ENCODE measurements at places on chromosomes 2 and 18. TPM values are rescaled to one million over a fixed set of nuclear protein-coding genes. Genes with fewer than 3 reads are reported as not detected.

GRP gene
- not detected for total RNA-seq

TDRD15 gene
- not detected for total RNA-seq

SERPINB3 gene
- total RNA-seq = not detected

ANKRD62 gene
- total RNA-seq = not detected
